ENCODE measurements at places on chromosomes 16 and 17. TPM values are rescaled to one million over a fixed set of nuclear protein-coding genes. Genes with fewer than 3 reads are reported as not detected.

DNA sequence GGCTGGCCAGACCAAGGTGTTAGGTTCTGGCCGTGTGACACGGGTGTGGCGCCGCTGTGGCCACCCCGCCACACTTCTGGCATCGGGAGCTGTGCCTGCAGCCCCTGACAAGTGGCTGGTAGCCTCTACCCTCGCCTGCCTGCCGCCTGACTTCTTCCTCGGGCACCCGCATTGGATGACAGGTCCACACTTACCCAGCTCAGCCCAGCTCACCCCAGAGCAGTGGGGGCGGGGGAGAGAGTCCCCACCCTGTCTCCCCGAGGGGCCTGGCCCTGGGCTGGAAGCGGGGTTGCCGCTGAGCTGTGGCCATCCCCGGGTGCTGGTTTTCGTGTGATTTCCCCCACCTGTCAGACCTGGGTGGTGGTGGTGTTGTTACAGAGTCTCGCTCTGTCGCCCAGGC is 53.9 kb upstream of the ACSF3 start:
- no peak for DNase-seq

GRCh38 chr17:81373536-81374160 is 21.6 kb upstream of the BAHCC1 start:
- DNase-seq = no peak

- no peak for DNase-seq
Observed at GRCh38 chr17:50130559-50131305, 772 bp upstream of the SAMD14 start.

DNA sequence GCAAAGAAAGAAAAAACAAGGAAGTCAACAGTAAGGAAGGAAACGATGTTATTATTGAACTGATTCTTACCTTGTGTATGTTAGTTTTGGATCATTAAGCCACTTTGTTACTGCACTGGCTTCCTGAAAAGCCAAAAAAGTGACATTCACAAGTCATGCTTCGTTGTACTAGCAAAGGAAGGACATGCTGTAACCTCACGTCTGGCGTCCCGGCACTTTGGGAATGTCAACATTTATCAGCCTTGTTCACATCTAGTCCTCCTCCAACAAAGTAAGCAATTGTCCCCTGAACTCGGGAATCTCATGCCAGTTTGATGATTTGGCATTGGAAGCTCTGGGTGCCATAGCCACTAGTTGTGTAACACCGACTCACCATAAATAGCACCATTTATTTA is 731 bp upstream of the MKS1 start:
- DNase-seq = no peak

- DNase-seq = no peak
Observed at GRCh38 chr16:79439901-79440300, 160.6 kb downstream of the MAF start.

GRCh38 chr17:53912117-53912516 is 89.4 kb downstream of the KIF2B start:
- DNase-seq = peak; percentile 19

- no peak for DNase-seq
Observed at GRCh38 chr17:62847426-62847825, 39.3 kb upstream of the MARCHF10 start.

GRCh38 chr17:75635610-75636202 is 2.5 kb downstream of the SMIM5 start:
- no peak for DNase-seq

- DNase-seq = peak; percentile 80
Observed at GRCh38 chr17:78284146-78284545, 52.7 kb downstream of the TMEM235 start.

GRCh38 chr16:70579648-70580630 is 56.3 kb downstream of the SF3B3 start:
- no peak for DNase-seq

DNA sequence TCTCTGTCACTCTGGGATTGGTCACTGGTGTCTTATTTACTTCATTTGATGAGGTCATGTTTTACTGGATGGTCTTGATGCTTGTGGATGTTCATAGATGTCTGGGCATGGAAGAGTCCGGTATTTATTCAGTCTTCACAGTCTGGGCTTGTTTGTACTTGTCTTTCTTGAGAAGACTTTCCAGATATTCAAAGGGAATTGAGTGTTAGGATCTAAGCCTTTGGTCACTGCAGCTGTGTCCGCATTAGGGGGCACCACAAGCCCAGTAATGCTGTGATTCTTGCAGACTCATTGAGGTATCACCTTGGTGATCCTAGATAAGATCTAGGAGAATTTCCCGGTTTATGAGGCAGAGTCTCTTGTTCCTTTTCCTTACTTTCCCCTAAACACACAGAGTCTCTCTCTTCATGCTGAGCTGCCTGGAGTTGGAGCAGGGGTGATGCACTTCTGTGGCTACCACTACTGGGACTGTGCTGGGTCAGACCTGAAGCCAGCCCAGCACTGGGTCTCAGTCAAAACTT is 214.7 kb downstream of the SPECC1 start:
- no peak for DNase-seq

GRCh38 chr16:51389881-51390280 is 238.8 kb upstream of the SALL1 start:
- DNase-seq = no peak

GRCh38 chr16:3904875-3905274 is 24.4 kb upstream of the CREBBP start:
- peak; percentile 14 for DNase-seq

GRCh38 chr16:72221630-72222024 is 49.7 kb upstream of the PMFBP1 start:
- DNase-seq = no peak

GRCh38 chr16:80717611-80718010 is 86.8 kb downstream of the CDYL2 start:
- DNase-seq = peak; percentile 77

- no peak for DNase-seq
Observed at GRCh38 chr17:81323411-81323868, 28.3 kb upstream of the SLC38A10 start.

DNA sequence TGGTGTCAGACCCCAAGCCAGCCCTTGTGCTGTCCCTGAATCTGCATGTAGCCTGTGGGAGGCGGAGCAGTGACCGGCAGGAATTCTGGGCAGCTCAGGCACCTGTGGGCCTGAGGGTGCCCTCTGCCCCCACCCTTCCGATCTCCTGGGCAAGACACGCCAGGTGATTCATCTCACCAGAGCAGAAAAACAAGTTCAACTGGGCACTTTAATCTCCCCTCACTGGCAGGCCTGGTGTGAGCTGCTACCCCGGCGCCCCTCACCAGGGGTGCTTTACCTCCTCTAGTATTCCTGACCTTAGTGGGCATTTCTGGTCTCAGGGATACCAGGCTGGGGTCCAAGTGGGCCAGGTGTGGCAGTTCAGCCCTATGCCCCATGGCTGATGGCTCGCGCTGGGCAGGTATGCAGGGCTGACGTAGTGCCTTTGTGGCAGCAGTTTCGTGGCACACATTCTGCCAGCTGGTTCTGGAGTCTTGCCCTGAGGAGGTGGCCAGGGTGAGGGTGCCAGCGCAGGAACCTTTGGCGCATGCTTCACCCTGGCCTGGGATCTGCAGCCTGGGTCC is 6.0 kb downstream of the ERBB2 start:
- peak; percentile 70 for DNase-seq

- DNase-seq = no peak
Observed at GRCh38 chr16:84397090-84397489, 28.8 kb downstream of the ATP2C2 start.

DNA sequence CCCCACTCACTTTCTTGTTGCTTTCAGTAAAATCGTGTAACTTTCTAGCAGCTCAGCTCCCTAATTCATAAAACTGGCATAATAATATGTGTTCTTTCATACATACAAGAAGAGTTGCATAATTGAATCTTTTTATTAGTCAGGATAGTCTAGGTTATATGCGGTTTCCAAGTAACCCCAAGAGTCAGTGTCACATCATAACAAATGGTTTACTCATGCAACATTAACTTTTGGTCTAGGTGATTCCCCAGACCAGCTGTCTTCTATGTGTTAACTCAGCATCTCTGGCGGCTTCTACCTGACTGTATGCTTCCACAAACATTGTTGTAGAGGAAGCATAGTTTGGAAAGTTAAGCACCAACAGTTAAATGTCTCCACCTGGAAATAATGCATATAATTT is 1000.4 kb downstream of the CDH11 start:
- DNase-seq = peak; percentile 86

- DNase-seq = no peak
Observed at GRCh38 chr16:81495321-81496234, 51.0 kb downstream of the CMIP start.

DNA sequence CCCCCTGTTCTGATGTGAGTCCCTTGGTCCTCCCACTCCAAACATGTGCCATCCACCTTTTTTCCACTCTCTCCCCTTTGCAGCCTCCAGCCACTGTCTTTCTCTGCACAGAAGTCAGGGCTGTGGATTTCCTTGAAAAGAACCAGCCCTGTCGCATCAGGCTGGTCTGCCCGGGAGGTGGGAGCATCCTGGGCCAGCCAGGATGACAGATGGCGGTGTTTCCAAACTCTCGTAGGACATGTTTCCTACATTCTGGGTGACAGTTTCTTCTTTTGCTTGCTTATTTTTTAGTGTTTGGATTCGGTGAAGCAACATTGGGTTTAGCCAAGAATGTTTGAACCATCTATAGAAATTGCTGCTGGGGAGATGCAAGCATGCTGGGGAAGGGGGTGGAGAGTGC is 100.8 kb downstream of the CCDC182 start:
- DNase-seq = no peak

DNA sequence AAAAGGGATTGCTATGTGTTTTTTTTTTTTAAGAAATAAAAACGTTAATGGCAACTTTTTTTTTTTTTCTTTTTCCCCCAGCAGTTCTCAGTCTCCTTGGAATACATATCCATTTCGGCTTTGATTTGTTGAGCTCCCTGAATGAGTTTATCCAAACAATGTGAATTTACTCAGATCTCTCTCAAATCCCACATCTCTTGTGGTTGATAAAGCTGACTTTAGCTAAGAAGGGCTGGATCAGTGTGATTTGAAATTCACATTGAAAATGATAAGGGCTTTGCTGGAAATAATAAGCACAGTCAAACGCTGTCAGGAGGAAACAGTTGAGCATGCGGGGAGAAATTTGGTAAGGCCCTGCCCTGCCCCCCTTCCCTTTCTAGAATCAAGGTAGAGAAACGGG is 74.1 kb upstream of the IRX3 start:
- DNase-seq = no peak

DNA sequence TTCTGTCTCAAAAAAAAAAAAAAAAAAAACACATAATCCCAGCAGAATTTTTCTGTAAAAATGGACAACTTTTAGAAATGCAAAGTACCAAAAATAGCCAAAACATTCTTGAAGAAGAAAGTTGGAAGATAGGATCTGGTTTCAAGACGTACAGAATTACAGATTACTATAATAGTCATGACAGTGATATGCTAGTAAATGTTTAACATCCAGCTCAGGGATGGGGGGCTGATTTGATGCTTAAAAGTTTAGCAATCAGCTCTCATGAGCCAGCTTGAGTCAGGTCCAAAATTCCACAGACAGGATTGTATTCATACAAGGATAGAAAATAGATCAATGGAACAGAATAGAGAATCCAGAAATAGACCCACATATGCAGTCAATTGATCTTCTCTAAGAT is 100.5 kb downstream of the CYB561 start:
- peak; percentile 29 for DNase-seq

GRCh38 chr17:75315541-75316243 is 26.5 kb upstream of the SLC25A19 start:
- no peak for DNase-seq

GRCh38 chr17:37662353-37662752 is 19.1 kb upstream of the DDX52 start:
- no peak for DNase-seq

CDH5 gene
- total RNA-seq = 0.87 TPM

CDR2L gene
- total RNA-seq = 69.2 TPM

GLIS2 gene
- total RNA-seq = 13.5 TPM

ARL5C gene
- total RNA-seq = not detected

USH1G gene
- not detected for total RNA-seq

TMEM114 gene
- not detected for total RNA-seq
